Activated CD4-positive, alpha-beta memory T cell treated with anti-CD3 and anti-CD28 coated beads for 36 hours (primary cell): ENCODE measurements at places on chromosomes 4 and X.

GRCh38 chrX:57900975-57901374 is 9.3 kb downstream of the ZXDA start:
- no peak for DNase-seq

- DNase-seq = no peak
Observed at GRCh38 chr4:120680647-120681228, 241.8 kb downstream of the PRDM5 start.

DNA sequence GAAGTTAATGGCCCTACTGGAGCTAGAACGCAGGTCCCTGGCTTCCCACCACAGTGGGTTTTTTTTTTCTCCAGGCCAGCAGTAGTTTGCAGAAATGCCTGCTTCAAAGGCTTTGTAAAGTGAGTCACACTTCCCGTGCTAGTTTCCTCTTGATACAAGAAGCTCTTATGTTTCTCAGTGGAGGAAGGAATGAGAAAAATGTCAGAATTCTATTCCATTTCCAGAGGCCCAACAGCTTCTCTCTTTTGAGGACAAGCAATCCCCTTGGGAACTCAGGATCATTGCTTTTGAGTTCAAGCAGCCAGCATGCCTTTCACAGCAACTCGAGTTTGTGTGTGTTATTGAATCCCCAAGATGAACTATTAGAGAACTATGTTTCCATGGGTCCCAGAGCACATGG is 134.3 kb downstream of the GUCY2F start:
- no peak for DNase-seq

DNA sequence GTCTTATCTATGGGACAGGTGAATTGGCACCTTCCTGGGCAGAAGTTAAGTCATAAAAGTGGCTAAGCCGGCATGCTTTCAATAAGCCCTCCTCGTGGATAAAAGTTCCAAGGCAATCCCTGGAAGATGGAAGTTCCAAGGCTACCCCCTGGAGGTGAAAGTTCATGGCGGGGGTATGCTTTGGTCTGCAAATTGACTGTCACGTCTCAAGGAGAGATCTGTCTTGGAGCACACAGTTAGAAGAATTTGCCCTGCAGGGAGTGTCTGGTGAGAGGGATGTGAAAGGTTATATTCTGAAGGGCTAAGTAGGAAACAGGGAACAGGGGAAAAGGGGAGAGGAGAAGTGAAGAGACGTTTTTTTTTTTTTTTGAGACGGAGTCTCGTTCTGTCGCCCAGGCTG is 26.2 kb upstream of the GPR173 start:
- no peak for DNase-seq

DNA sequence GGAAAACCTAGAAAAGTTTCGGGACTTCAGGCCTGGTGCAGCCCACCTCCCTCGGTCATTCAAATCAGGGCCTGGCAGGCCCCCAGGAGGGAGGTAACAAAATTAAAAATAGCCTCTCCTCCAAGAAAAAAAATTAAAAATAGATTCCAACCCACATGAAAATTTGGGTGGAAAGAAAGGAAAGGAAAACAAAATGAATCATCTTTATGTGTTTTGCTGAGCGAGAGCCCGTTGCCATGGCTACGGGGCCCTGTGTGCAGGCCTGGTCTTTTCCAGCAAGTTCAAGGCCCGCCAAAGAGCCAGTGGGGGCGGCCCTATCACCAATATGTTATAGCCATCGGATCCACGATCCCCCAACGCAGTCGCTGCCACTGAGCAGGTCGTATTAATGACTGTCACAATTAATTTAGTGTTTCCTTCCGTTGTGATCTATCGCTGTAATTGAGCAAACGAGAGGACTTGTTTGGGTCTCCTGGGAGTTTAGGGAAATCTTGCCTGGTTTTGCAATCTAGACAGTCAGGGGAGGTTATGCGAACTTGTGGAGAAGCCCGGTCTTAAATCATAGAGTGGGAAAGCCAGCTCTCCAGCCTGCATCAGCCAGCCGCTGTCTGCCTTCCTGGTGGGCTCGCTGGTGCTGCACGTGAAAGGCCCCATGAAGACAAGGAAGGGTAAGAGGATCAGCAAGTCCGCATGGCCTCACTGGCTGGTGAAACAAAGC is 452.4 kb downstream of the BCOR start:
- peak; percentile 53 for DNase-seq

DNA sequence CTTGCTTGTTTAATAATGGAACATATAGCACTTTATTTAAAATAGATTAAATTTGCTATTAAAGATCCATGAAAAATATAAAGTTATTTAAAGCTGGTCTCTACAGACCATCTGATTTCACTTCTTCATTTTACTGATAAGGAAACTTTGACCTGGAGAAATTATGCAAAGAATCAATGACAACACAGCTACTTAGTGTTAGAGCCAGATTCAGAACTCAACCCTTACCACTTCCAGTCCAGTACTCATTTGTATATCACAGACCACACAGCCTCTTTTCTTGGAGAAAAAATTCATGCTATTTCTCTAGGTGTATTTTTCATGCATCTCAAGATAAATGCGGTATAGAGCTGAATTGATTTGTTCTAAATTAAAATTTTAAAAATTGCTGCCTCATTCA is 34.0 kb downstream of the WDFY3 start:
- DNase-seq = no peak

DNA sequence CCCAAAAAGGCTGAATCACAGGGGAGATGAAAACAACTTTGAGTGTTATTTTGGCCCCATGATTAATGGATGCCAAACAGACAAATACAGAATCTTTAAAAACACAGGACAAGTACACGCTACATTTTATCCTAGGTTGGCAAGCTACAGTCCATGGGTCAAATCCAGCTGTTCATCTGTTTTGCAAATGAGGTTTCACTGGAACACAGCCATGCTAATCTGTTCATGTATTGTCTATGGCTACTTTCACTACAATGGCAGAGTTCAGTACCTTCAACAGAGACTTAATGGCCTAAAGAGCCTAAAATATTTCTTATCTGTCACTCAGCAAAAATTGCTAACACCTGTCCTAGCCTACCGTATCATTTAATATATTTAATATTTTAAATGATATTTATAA is 1548.5 kb upstream of the IGFBP7 start:
- DNase-seq = no peak

GRCh38 chrX:123424546-123424945 is 240.5 kb downstream of the GRIA3 start:
- no peak for DNase-seq

- no peak for DNase-seq
Observed at GRCh38 chr4:181672751-181673150, 570.5 kb upstream of the TENM3 start.

DNA sequence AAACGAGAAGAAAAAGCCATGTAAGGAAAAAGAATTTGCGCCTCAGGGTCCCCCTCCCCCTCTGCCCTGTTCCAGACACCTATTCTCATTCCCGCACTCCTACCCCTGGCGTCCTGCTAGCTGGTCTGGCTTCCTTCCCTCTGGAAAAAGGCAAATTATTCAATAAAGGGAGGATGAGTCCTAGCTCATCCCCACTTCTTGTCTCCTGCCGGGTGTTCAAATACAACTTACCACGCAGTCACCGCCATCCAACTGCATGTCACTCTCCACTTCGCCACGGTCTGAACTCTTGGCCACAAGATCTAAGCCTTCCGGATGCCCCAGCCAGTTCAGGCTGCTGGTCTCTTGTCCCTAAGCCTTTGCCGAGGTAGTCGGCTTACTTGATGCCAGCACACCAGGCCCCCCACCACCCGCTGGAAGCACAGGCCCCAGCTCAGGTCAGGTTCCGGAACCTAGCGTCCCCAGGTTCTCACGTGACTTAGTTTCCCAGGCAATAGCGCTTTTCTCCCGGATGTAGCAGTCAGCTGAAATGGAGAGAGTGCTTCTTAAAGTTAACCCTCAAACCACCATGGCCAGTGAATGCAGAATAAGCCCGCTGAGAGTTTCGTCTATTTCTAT is 209.6 kb upstream of the SPIN4 start:
- peak; percentile 69 for DNase-seq

DNA sequence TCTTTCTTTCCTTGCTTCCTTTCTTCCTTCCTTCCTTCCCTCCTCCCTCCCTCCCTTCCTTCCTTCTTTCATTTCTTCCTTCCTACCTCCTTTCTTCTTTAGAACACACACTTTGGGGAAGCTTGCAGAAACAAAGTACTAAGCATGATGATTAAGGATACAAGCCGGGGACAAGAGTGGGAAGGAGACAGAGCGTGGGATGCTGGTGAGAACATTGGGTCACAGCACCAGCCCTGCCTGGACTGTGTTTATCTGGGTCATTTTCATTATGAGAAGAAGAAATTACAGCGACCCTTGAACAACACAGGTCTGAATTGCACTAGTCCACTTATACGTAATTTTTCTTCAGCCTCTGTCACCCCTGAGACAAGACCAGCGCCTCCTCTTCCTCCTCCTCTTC is 169.3 kb upstream of the TBL1X start:
- DNase-seq = no peak

DNA sequence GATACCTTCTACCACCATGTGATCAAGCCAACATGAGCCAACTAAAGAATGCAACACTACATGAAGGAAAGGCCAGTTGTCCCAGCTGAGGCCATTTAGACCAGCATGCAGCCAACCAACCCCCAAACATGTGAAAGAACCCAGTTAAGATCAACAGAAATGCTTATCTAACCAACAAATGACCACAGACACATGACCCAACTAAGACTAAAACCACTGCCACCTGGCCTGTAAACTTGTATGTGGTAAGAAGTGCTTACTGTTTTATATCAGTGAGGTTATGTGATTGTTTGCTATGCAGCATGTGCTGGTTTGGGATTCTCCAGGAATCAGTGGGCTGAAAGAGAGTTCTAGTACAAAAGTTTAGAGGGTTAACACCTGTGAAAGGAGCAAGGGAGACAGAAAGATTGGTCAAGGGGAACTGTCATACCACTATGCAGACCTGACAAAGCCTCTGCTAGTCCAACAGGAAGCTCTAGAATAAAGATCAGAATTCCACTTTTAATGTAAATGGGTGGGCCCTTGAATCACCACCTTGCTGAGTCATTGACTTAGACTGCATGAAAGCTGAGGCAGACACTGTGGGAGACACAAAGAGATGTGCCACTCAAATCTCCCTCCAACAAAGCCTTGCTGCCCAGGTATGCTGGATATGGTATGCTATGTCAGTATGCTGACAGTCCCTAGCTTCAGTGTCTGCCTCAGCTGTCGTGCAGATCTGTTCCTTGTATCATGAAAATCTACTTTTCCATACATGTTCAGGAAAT is 6.1 kb upstream of the SH3D19 start:
- DNase-seq = no peak

GRCh38 chrX:46959101-46959500 is 46.9 kb downstream of the JADE3 start:
- no peak for DNase-seq

- no peak for DNase-seq
Observed at GRCh38 chrX:17931855-17932254, 70.8 kb upstream of the RAI2 start.

DNA sequence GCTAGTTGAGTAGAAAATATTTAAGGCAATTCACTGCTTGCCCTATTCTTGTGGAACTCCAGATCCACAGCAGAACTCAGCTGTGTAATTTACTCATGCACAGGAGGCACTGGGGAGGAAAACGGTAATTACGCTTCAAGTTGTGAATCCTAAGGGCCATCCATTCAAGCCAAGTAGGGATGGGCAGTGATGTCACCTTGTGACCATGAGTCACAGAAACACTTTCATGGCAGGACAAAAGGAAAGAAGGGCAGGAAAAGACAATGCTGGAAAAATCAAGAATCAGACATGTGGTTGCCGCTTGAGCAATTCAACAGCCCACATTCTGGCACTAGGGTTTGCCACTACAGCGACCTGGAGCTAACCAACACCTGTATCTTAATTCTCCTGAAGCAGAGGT is 1.4 kb downstream of the PAQR3 start:
- no peak for DNase-seq

DNA sequence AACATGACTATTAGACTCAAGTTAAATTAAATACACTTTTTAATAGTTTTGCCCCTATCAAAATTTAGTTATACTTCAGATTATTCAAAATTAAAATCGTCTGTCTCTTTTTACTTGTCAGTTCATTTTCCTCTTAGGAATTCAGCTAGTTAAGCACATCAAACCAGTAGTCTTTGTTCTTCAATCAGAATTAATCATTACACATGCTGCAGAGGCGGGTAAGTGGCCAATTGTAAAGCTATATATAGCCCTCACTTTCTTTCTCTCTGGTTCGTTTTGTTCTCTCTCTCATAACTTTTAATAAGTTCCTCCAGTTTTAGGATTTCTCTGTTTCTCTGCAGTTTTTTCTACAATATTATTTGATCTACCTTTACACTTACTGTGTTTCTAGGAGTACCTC is 359.1 kb upstream of the PABPC4L start:
- DNase-seq = no peak

GRCh38 chrX:19887911-19888879 is 795 bp upstream of the SH3KBP1 start:
- peak; percentile 48 for DNase-seq

DNA sequence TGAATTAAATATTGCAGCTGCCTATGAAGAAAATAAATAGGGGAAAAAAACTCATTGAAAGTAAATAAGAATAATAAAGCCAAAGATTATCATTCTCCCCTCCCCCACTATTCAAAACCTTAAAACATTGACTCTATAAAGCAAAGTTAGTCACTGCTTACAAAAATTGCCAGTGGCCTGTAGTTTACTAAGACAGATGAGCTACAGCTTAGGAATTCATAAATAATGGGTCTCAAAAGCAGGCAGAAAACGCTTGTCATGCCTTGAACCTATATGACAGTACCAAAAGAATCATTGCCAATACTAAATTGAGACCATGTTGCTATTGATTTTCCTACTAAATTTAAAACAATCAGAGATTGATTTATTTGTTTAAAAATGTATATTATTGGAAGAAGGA is 78.9 kb downstream of the SLC10A7 start:
- no peak for DNase-seq

DNA sequence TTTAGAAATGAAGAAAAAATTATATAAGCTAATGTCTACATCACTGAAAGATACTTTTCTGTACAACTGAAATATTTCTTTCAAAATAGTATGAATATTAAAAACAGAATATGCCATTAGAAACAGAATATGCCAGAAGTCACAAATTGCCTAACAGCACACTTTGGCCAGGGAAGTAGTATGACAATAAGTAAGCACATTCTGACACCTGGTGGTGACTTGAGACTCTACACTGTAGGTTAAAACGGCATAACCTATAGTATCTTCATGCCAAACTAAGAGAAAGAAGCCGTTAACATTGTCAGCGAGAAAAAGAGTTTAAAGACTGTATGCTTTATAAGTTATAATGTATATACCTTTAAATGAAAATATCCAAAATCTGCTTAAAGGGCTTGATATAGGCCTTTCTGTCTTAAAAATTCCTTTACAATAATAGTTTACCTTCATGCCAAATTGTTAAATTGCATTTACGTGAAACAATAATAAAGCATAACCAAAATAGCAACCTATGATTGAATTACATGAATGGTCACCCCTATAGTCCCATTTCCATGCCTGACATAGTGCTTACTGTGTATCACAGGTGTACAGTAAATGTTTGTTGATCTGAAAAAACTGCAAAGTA is 32.8 kb downstream of the FAM13A start:
- peak; percentile 33 for DNase-seq

GRCh38 chr4:106691749-106692148 is 323.2 kb upstream of the GIMD1 start:
- DNase-seq = no peak
